Kasumi-1 (cell line): ENCODE measurements at places on chromosomes 12 and 14.
A peak's percentile ranks its signal among the peaks of the same experiment; 100 is the strongest.

DNA sequence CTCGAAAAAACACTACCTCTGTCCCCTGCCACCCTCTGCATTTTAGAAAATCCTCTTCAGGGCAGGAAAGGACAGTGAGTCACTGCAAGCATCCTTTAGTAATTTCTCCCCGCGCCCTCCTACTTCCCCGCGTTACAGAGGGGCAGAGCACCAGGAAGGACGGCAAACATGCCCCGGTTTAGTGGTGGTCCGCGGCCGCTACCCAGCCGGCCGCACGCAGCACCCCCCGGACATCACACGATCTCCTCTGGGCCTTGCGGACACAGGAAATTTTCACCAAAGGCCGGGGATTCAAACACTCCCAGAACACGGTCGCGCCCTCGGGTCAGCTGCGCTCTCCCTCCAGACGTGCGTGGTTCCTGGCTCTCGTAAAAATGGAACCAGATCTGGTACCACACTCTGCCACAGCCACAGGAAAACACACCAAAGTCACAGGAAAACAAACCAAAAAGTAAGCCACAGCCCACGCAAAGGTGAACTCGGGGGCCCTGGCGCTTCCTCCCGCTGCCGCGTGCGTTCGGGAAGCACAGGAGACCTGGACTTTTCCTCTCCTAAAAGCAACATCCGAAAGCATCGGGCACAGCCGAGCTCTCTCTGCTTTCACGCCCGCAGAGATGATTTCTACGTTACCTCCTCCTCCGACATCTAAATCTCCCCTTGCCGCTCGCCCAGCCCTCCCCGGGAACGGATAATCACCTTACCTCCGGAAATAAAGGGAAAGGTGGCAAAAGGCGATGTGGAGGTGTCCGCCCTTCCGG is 839 bp downstream of the SLC38A1 start:
- no peak for DNase-seq

- no peak for DNase-seq
Observed at GRCh38 chr14:67365476-67365875, 5.3 kb downstream of the EIF2S1 start.

GRCh38 chr12:68759852-68760251 is 13.9 kb downstream of the SLC35E3 start:
- no peak for DNase-seq

- no peak for DNase-seq
Observed at GRCh38 chr12:5916785-5917290, 28.2 kb downstream of the ANO2 start.

DNA sequence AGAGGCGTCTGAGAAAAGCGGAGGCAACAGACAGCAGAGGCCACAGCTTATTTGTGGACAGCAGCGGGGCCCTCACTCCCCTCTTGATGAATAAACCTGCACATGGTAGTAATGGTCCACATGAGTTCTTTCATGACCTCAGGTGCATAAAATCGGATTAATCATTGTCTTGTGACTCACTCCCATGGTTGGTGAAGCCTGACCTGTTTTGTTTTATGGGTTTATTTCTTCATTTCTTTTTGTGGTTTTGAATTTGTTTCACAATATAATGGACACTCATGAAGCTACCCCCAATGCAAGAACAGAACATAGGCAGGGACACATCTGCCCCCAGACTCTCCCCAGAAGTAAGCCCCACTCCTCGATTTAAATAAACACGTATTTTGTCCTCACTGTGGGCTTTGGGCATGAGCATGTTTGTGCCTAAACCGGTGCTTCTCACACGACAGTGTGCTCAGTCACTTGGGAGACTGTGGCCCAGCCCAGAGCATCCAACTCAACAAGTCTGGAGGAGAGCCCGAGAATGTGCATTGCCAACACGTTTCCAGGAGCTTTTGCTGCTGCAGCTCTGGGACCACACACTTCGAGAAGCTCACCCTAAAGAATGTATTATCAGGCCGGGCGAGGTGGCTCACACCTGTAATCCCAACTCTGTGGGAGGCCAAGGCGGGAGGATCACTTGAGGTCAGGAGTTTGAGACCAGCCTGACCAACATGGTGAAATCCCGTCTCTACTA is 116.1 kb downstream of the SCARB1 start:
- DNase-seq = no peak

- no peak for DNase-seq
Observed at GRCh38 chr12:95673576-95673975, 117.0 kb downstream of the NTN4 start.

DNA sequence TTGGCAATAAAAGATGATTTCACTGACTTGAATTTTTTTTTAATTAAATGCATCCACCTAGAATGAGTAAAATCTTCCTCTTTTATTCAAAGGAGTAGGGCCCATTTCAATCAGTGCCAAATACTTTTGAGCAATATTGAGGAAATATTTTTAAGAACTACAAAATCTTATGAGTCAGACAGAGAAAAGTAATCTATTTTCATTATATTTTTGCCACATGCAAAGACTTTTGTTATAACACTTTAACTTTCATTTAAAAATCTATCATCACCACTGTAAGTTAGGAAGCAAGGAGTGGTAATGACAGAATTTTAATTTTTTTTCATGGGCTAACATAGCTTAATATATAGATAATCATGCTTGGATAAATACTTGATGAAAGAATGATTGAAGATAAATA is 345.2 kb upstream of the KITLG start:
- DNase-seq = no peak

DNA sequence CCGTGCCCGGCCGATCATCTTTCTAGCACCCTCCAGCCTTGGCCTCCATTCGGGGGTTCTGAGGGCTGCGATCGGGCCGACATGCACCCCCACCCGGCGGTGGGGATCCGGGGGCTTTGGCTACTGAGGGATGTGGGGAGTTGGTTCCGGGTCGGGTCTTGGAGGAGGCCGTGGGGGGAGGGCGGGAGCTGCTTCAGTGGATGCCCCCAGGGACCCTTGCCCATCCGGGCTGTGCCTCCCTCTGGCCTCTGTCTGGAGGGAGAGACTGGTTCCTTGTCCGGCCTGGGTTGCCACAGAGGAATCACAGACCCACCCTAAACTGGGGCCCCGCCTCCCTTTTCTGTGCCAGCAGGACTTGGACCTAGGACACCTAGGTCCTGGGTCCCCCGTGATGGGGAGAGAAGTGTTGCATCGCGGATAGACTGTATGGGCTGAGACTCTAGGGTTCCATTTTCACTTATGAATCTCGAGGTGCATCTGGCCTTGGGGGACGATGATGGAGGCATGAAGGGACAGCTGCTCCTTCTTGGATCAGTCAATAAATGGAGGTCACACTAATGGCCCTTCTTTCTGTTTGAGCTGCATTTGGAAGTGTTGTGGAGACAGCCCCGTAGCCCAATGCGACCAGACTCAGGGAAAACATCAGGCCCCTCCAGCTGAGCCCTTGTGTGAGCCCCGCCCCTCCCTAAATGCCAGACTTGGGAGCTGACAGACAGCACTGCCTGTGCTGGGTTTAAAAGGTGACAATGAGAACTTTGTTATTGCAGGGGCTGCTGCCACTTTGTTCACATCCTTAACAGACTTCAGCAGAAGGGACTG is 577 bp downstream of the DTX3 start:
- no peak for DNase-seq

DNA sequence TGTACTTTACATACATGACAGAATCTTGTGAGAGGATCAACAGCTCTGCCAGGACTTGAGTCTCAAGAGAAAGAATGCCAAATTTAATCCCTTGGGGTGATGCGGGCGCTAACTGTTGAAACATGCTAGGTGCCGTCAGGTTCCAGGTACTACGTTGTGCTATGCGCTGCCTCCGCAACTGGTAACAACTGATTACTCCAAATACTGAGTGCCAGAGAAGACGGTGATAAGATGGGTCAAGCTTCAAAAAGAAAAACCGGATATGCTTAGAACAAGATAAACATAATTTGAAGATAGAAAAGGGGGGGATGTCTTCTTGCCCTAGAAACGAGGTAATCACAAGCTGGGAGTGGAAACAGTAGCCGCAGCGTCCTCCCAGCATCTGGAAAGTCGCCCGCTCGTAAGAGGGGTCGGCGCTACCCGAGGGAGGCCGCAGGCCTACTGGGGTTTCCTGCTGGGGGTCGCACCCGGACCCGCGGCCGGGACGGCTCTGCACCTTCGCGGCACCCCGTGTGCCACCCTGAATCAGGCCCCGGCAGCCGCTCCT is 678 bp downstream of the ZBTB25 start:
- peak; percentile 30 for DNase-seq

GRCh38 chr14:27862684-27863083 is 903.9 kb upstream of the FOXG1 start:
- no peak for DNase-seq

DNA sequence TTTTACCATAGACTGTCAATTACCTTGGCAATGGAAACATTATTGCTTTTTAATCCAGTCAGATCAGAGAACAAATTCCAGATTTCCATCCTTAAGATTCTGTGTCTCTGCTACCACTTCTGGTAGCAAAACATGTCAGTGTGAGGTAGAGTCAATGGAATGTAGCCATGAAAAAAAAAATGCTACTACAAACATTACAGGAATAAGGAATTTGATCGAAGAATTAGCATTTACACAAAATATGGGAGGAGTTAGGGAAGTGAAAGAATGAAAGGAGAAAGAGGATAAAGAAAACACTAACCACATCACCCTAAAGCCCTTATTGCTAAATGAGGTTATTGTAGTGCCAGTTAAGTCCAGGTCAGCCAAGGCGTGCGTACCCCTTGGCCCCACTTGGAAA is 9.2 kb downstream of the MED21 start:
- DNase-seq = no peak

- no peak for DNase-seq
Observed at GRCh38 chr12:116695464-116695725, 42.5 kb downstream of the SPRING1 start.

DNA sequence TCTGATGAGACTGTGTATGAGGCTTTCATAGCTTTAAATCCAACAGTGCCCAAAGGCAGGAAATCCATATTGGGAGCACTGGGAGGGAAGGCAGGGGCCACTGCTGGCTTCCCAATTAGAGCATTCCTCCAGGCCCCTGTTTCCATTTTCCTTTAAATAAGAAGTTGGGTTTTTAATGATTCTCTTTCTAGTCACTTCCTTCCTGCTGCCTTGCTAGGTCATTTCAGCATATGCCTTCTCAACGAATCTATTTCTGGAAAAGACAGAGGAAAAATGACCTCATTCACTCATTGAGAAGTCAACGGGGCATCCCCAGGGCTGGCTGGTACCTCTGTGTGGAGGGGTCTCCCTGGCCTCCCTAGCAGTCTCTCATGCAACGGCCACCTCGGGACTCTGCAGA is 43.5 kb downstream of the IGF1 start:
- DNase-seq = no peak

DNA sequence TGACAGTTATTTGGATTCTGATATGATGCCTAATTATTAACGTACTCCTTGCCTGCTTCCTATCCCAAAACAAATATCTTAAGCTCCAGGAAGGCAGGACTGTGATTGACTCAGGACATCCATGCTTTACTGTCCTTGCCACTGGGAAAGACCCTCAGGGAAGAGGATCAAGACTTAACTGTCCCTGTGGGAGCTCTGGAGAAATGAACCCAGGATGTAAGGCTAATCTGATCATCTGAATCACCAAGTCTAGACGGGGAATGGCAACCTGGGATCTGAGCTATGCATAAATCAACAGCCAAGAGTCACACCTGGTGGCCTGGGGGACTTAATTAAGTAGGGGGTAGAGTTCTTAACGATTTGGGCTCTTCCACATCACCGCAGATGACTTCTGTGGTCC is 153.2 kb upstream of the BCL2L14 start:
- DNase-seq = no peak

- DNase-seq = peak; percentile 70
Observed at GRCh38 chr14:105069871-105070759, 4.9 kb upstream of the GPR132 start.

DNA sequence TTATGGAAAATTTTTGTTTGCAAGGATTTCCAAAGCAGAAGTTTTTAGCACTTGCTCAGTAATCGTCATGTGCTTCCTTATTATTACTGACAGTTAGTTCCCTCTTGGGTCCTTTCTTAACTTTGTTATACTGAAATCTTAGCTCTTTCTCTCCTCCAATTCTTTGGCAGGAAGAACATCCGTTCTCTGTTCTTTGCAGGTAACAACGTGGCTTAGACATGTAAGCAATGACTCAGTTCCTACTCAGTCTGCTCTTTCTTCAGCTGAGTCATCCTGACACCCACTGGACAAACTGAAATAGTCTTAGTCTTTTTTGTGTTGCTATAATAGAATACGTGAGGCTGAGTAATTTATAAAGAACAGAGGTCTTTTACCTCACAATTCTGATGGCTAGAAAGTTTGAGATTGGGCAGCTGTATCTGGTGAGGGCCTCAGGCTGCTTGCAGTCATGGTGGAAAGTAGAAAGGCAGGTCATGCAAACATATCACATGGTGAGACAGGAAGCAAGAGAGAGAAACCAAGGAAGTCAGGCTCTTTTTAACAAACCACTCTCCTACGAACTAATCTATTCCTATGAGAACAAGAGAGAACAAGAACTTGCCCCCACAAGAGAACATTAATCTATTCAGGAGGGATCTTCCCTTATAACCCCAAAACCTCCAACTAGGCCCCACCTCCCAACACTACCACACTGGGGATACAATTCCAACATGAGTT is 49.2 kb downstream of the TESPA1 start:
- no peak for DNase-seq

- DNase-seq = peak; percentile 85
Observed at GRCh38 chr12:54191550-54192022, 2.8 kb upstream of the SMUG1 start.

DNA sequence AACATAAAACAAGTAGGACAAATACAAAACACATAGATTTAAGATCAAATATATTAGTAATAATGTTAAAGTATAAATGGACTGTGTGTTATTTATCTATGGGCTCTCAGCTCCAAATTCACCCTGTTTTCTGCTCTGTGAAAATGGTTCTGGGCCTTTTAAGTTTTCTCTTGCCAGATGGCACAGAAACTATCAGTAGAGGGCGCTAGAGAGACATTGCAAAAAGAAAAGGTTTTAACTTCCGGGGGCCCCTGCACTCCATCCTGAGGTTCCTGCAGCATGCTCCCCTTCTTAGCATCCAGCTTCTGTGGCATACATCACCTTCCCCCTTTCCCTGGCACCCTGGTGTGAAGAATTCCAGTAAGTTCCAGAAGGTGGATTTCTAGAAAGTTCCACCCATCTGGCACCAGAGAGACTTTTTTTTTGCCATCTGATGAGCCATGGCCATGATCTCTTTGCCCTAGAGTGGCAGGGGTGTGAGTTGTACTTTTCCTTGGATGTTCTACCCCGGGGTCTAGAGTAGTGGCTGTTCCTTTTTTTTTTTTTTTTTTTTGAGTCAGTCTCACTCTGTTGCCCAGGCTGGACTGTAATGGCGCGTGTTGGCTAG is 29.3 kb downstream of the ZCRB1 start:
- peak; percentile 73 for DNase-seq

GRCh38 chr12:26239122-26239851 is 43.9 kb downstream of the SSPN start:
- peak; percentile 21 for DNase-seq

DNA sequence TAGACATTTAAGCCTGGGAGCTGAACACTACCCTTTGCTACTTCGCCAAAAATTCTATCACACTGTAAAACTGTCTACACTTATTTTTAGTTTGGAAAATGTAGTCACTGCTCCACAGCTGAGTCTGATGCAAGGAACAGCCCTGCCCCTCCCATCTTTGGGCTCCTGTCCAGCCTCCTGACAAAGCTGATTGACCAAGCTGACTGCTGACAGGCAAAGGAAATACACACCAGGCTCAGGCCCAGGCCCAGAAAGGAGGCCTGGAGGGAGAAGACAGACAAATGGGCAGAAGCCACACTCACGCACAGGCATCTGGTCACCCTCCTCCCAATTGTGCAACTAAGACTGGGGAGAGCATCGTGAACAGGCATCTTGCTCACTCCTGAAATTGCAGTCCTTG is 55.3 kb downstream of the ISCA2 start:
- DNase-seq = no peak
